ENCODE measurements at places on chromosomes 2 and 18.

GRCh38 chr18:13532406-13533075 is 193.8 kb downstream of the FAM210A start:
- no peak for DNase-seq

GRCh38 chr2:25557179-25558036 is 116.0 kb downstream of the DTNB start:
- DNase-seq = no peak

DNA sequence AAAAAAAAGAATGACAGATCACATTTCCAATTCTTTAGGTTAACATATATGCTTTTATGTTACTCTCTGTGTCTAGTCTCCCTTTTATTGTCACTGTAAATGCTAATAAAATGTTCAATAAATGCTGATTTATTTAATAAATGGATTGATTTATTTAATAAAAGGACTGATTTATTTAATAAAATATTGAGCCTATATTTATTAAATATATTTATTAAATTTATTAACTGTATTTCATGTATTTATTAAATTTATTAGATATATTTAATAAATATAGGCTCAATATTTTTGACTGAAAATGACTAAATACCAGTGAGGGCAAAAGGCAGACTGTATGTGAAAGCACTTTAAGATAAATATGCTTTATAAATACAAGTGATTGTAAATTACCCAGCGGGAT is 142.6 kb downstream of the SH3BP4 start:
- DNase-seq = no peak

GRCh38 chr18:3260995-3261372 is 949 bp upstream of the MYL12B start:
- no peak for DNase-seq

GRCh38 chr2:72007402-72007801 is 140.3 kb downstream of the CYP26B1 start:
- DNase-seq = no peak

Data from central memory CD4-positive, alpha-beta T cell (primary cell).